ENCODE measurements at places on chromosomes 13 and 19.

- DNase-seq, result no peak
Measured at GRCh38 chr19:33507021-33507956, 14.3 kb downstream of the PEPD start.

DNA sequence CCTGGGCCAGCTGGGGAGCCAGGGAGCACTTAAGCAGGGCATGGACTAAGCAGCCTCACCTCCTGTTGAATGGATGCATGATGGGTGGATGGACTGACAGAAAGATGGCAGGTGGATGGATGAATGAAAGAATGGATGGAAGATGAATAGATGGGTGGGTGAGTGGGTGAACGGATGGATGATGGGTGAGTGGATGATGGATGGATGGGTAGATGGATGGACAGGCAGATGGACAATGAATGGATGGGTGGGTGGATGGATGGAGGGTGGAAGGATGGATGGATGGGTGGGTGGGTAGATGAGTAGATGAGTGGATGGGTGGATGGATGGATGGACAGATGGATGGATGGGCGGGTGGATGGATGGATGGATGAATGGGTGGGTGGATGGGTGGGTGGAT, 18.7 kb downstream of the SHC2 start:
- DNase-seq, result no peak

GRCh38 chr13:49108196-49108595, 111.9 kb upstream of the MLNR start:
- DNase-seq, result no peak

DNA sequence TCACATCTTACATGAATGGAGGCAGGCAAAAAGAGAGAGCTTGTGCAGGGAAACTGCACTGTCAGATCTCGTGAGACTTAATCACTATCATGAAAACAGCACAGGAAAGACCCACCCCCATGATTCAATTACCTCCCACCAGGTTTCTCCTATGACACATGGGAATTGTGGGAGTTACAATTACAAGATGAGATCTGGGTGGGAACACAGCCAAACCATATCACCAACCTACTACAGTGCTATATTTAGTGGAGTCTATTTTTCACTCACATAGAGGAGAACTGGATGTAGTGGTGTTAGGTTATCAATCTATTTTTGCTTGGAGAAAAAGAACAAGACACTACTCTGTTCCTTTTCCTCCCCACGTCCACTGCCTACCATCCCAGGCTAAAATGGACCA, 276.6 kb downstream of the KCTD12 start:
- DNase-seq, result no peak

- DNase-seq, result no peak
Measured at GRCh38 chr13:97889803-97890202, 63.7 kb upstream of the IPO5 start.
